ENCODE measurements at places on chromosomes 3 and 15.

DNA sequence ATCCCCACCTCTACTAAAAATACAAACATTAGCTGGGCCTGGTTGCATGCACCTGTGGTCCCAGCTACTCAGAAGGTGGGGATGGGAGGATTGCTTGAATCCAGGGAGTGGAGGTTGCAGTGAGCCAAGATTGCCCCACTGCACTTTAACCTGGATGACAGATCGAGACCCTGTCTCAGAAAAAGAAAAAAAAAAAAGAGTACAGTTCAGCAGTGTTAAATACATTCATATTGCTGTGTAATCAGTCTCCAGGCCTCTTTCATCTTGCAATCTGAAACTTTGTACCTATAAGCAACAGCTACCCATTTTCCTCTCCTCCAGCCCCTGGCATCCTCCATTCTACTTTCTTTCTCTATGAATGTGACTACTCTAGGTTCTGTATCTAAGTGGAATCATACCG is 61.2 kb downstream of the LPP start:
- no peak for DNase-seq

DNA sequence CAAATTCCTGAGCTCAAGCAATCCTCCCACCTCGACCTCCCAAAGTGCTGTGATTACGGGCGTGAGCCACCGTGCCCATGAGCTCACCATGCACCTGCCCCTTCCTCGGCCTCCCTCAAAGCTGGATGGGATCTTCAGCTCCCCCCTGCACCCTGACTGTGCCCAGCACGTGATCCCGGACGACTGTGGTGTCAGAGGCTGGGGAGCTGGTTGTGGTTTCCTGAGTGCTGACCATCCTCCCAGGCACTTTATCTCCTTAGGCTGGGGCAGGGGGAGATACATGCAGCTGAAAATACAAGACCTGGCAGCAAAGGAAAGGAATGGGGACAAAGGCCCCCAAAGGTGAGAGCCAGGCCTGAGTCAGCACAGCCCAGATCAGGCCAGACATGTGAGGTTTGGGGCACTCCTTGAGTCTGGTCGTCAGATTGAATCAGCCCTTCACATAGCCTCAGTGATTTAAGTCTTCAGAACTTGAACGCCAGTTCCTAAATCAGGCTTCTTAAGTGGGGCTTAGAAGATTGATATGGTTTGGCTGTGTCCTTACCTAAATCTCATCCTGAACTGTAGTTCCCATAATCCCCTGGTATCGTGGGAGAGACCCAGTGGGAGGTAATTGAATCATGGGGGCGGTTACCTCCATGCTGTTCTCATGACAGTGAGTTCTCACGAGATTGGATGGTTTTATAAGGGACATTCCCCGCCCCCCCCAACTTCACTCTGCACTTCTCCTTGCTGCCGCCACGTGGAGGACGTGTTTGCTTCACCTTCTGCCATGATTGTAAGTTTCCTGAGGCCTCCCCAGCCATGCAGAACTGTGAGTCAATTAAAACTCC is 35.8 kb downstream of the PRKCD start:
- no peak for DNase-seq

GRCh38 chr15:82951472-82952157 is 905 bp downstream of the HOMER2 start:
- DNase-seq: no peak

DNA sequence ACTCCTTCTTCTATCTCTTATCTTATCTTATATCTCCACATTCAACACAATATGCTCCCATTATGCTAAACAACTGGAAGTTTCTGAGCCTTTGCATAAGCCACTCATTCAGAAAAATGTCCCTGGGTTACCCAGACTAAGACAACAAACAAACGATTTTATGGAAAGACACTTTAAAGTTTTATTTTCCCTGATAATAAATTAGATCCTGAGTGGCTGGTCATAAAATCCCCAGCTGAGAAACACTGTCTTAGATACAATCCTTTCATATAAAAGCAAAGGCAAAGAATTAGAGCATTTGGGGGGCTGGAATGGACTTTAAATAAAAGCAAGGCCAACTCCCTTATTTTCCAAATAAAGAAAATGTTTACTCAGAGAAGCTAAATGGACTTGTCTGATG is 322.3 kb downstream of the GBE1 start:
- DNase-seq: no peak

DNA sequence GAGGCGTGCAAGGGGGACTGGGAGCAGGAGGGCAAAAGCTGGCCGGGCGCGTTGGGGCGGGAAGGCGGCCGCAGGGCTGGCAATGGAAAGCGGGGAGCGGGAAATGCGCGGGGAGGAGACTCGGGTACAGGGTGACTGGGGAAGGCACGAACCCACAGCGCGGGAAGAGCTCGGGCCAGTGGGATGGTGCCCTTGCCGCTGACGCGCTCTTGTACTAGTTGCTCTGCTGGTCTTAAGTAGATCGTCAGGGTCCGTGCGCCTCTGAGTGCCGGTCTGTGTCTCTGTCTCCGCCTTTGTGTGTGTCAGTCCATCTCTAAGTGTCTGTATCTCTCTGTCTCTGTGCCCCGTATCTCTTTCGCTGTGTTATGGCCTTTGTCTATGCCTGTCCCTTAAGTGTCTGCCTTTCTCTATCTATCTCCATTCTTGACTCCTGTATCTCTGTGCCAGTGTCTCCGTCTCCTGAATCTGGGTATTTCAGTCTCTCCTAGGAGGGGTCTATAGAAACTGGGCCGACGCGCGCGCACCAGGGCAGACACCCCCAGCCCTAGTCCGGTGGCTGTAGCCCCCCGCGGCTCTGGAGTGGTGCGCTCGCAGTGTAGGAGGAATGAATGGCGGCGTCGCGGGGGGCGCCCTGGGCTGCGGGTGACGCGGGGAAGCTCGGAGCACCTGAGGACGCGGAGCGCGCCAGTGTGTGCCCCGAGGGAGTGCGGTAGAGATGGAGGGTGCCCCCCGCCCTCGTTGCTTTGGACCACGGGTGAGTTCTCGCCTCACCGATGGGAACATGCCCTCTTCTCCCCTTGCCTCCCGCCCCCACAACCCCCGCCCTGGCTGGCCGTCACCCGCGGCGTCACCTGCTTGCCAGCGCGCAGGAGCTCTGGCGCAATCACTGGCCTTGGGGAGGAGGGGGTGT is 756 bp upstream of the CAMK2N2 start:
- DNase-seq: peak; percentile 44

Measured in adipocyte (in vitro differentiated cells).